Right kidney (tissue), 9 donors: ENCODE measurements at places on chromosomes 7 and 10.

GRCh38 chr7:139697056-139697455, 80.7 kb downstream of the HIPK2 start:
- no peak for DNase-seq

GRCh38 chr10:86366033-86366901, at the start of gene GRID1:
TSS of gene GRID1 (minus strand) at chr10:86366795.
- DNase-seq: peak; percentile 61

- no peak for DNase-seq
Measured at GRCh38 chr7:106367018-106367420, 82.2 kb upstream of the NAMPT start.

DNA sequence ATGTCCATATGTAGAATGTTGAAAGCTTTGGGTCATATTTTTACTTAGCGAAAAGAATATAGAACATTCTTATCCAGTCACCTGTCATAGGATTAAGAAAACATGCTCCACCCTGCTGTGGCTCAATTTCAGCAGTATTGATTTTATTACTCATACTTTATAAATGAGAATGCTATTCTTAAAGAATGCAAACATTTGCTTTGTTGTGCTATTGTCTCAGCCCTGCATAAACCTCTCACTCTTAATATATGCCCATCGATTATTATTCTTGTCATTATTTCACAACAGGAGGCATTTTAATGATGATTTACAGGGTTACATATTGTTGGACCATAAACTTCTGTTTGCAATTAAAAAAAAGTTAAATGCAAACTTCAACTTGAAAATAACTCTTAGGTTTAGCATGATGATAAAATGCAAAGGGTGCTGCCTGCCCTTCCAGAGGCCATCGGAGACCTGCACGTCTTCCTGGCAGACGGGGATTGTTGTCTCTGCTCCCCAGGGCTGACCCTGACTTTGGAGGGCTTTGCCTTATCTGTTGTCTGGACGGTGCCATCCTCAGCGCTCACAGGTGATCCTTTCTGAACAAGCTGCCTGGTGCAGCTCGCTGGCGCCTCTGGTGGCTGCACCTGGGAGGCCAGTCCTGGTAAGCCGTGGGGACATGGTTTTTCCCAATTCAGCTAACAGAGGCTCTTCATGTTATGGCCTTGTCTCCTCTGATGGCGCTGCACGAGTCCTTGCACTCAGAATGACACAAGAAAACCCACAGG, 50.0 kb upstream of the SHH start:
- no peak for DNase-seq

GRCh38 chr7:69822386-69822785, 224.1 kb downstream of the AUTS2 start:
- DNase-seq: no peak

- DNase-seq: no peak
Measured at GRCh38 chr7:2209961-2210323, 22.8 kb downstream of the MAD1L1 start.

DNA sequence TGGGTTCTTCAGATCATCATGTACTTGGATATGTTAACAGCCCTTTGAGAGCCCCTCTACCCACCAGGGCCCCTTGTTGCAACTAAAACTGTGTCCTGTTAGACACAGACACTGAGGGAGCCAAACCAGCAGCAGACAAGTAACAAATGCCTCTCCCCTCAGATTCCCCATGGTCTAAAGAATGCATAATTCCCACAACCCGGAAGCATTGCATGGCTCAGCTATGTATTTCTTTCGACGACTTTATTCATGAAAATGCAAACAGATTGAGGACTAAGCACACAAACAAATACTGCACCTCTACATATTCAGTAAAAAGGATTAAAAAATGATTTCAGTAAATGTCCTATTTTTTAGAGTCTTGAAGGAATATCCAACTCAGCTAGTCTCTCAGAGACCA, 70.1 kb upstream of the HECW1 start:
- DNase-seq: no peak

GRCh38 chr10:100325158-100325557, 4.9 kb downstream of the PKD2L1 start:
- no peak for DNase-seq

GRCh38 chr10:132175408-132175807, 11.3 kb upstream of the DPYSL4 start:
- no peak for DNase-seq

DNA sequence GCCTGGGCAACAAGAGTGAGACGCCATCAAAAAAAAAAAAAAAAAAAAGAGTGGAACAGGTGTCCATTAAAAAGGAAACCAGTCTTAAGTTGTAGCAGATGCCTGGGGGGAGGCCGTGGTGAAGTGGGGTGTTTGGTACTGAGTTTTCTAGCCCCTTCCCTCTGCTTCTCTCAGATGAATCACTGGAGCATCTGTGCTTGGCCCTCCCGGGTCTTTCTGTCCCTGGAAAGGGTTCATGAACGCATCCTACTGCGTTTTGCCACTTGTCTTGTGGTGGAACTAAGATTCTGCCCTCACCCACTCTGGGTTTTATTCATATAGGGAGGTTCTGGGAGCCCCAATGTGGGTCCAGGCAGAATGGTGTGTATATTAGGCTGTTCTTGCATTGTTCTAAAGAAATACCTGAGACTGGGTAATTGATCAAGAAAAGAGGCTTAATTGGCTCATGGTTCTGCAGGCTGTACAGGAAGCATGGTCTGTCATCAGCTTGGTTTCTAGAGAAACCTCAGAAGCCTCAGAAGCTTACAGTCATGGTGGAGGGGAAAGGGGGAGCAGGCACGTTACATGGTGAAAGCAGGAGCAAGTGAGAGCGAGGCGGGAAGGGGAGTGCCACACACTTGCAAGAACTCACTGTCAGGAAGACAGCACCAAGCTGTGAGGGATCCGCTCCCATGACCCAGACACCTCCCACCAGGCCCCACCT, 63.5 kb downstream of the CAMK1D start:
- no peak for DNase-seq

DNA sequence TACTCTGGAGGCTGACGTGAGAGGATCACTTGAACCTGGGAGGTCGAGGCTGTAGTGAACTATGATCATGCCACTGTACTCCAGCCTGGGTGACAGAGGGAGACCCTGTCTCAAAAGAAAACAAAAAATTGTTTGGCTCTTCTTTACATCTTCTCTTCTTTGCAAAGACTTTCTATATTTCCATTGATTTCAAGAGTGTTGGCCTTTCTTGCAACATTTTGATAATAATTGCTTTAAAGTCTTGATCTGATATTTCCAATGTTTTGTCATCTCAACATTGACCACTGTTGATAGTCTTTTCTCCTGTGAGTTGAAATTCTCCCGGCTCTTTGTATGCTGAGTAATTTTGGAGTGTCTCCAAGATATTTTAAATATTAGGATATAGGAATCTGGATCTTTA, 17.8 kb upstream of the CLDN4 start:
- no peak for DNase-seq

DNA sequence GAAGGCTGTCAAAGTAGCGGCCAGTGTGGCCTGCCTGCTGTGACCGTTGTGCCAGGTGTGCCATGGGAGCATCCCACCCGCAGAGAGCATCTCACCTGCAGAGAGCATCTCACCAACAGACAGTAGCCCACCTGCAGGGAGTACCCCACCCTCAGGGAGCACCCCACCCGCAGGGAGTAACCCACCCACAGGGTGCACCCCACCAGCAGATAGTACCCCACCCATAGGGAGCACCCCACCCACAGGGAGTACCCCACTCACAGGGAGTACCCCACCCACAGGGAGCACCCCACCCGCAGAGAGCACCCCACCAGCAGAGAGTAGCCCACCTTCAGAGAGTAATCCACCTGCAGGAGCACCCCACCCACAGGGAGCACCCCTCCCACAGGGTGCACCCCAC, 476.5 kb downstream of the TCERG1L start:
- DNase-seq: no peak

DNA sequence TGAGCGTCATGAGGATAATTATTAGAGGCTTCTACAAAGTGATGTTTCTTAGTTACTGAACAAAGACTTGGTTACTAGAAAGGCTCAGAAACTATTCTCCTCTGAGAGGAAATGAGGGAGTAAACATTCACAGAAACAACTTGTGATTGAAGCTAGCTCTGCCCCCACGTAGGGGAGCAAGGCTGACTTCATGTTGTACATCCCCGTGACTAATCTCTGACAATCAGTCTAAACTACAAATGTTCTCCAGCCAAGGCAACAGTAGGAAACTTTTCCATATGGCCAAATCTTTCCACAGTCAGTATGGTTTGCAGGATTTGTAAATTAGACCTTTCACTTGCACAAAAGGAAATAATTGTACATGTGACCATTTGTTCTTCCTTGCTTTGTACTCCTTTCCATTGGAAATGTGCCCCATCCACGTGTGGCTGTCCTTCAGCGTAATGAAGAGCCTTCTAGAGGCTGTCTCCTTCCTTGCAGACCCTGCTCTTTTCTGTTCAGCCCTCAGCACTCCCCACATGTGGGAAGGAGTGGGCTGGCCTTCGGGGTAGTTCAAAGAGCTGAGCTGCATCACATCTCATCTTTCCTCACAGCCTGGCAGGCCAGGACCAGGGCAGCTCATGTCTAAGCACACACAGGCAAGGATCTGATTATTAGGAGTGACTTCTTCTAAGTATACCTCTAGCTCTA, 93.5 kb downstream of the PCGF5 start:
- no peak for DNase-seq

DNA sequence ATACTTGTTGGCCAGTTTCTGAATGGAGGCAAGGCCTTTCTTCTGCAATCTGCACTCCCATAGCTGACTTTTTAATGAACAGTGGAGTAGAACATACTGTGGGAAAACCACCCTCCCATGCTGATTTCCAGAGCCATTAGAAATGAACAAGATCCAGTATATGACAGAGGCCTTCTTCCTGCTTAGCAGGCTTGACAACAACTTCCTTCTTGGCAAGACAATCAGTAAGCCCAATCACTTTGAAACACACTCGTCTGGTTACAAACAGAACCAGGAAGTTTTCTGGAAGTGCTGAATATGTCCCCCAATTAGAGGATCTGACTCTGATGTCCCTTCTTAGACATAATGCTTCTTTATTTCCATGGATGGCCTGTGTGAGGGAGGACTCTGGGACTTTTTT, 103.4 kb downstream of the SAMD9 start:
- no peak for DNase-seq

- DNase-seq: no peak
Measured at GRCh38 chr7:78576236-78576635, 777.7 kb downstream of the PHTF2 start.

GRCh38 chr10:12699781-12700556, 301.5 kb downstream of the CCDC3 start:
- no peak for DNase-seq

GRCh38 chr7:134070673-134071072, 56.5 kb upstream of the LRGUK start:
- DNase-seq: no peak

DNA sequence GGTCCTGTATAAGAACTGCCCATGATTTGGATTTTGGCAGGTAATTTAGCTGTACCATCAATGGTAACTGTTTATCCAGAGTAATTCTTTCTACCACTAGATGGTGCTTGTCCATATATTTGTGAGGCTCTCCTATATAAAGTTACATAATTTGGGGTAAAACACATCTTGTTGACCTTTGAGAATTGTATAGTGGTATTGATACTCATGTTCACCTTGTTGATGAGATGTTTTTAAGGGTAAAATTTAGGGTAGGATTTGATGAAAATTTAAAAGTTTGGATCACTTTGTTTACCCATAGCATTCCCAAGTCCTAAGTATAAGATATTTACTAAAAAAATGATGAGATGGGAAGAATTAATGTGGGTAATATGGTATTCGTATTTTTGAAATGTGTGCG, 31.6 kb downstream of the ST7 start:
- DNase-seq: no peak

DNA sequence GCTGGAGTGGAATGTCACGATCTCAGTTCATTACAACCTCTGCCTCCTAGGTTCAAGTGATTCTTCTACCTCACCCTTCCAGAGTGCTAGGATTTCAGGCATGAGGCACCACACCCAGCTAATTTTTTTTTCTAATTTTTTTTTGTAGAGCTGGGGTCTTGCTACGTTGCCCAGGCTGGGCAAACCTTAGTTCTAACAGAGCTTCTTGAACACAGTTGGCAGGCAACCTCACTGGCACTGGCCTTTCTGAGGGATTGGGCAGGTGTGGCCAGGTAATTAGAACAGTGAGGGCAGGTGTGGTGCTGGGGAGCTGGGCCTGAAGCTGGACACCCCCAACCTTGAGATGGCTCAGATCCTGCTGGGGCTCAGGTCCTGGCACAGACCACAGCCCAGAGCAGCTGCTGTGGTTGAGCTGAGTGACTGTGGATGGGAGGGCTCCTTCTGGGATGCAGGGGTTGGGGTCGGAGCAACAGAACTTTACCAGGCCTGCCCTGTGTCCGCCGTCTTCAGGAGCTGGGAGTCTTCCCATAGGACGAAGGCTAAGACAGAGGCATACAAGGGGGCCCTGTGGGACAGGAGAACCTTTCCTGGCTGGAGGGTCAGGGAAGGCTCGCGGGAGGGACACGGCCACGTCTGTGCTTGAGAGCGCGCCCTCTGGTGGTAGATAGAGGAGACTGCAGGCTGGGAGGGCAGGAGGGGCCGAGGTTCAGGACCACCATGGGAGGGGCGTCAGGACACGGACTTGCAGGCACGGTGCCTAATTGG, 48.2 kb downstream of the COL26A1 start:
- peak; percentile 74 for DNase-seq

DNA sequence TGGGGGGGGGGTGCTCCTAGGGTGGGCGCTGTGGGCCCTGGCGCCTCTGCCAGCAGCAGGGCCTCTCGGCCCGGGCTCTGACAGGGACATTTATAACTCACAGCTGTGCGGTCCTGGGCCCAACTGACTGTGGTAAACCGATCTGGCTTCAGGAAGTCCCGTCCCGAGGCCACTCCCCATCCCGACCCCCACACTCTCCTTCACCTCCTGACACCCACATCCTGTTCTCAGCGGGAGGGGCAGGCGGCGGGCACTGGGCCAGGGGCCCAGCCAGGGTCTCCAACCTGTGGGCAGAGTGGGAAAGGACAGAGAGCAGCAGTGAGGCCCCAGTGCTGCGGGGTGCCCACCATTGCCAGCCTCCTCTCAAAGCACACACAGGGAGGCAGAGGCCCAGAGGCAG, 69.1 kb downstream of the ZMIZ1 start:
- peak; percentile 70 for DNase-seq

GRCh38 chr7:139294241-139294640, 46.9 kb upstream of the FMC1 start:
- DNase-seq: no peak

- DNase-seq: no peak
Measured at GRCh38 chr10:61475449-61475873, 22.3 kb upstream of the TMEM26 start.

GRCh38 chr10:22252224-22252800, 34.5 kb upstream of the EBLN1 start:
- DNase-seq: peak; percentile 96

DNA sequence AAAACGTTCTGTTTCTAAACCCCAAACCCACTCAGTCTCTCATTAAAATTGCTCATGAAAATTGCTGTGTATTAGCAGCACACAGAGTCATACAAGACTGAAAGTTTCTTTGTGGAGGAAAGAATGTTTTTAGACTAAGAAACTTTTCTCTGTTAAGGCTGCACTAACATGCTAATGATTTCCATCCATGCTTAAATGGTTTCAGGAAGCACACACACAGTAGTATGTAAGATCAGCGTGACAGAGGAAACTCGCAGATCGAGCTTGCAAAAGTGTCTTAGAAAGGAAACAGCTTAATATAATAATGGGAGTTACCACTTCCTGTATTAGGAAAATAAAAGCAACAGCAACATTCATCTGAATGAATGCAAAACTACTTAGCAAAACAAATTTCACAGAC, 112.7 kb downstream of the ICA1 start:
- no peak for DNase-seq

GRCh38 chr10:133405844-133406527, 12.0 kb downstream of the MTG1 start:
- DNase-seq: no peak
